GM20000 (cell line): ENCODE measurements at places on chromosomes 11 and 22.

DNA sequence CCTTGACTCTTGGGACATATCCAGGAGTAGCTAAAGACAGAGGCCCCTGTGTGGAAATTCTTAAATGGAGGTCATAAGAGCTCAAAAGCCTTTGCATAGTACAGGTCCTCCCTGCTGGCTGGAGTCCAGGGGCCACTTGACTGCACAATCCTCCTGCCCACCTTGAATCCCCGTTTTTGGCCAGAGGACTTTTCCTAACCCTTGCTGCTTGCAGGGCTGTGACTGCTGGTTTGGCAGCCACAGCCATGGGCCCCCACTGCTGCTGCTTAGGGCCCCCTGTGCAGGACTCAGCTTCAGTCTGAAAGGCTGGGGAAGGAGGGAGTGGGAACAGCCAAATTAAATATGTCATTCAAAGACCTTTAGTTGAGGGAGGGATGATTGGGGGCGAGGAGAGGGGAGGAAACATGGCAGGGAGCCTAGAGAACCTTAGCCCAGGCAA lies 33.4 kb downstream of the ARHGAP1 start:
- no peak for DNase-seq

GRCh38 chr11:128686021-128686741 lies 7.7 kb upstream of the FLI1 start:
- DNase-seq, result peak; percentile 33

GRCh38 chr11:117816846-117817367 lies 7.6 kb downstream of the FXYD2 start:
- DNase-seq, result no peak

GRCh38 chr22:19656541-19657251 lies 57.6 kb upstream of the SEPTIN5 start:
- no peak for DNase-seq

GRCh38 chr11:1231396-1232020 lies 8.6 kb downstream of the MUC5B start:
- peak; percentile 32 for DNase-seq

DNA sequence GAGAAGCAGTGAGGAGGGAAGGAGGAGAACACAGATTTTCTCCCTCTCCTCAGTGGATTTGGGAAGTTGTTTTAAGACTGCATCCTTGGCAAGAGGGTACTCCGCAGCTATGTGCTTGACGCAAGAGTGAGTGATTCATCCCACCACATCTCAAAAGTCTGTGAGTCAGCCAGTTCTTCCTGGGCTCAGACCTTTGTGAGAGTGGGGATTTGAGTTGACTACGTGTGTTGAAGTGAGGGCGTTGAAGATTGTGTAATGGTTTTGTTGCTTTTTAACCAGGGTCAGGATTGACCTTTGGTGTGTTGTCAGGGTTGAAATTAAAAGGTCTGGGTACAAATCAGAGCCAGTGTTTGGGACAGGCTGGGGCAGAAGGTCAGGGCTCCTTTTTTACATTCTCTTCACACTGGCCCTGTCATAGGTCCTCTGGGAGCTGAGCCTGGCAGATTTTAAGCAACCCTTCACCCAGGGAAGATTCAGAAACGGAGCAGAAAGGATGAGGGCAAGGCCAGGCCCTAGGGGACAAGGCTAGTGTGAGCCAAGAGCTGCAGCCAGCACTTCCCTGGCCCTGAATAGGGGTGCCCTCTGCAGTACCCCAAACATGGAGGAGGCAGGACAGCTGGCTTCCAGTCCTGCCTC lies 4.2 kb upstream of the C11orf86 start:
- DNase-seq, result no peak

DNA sequence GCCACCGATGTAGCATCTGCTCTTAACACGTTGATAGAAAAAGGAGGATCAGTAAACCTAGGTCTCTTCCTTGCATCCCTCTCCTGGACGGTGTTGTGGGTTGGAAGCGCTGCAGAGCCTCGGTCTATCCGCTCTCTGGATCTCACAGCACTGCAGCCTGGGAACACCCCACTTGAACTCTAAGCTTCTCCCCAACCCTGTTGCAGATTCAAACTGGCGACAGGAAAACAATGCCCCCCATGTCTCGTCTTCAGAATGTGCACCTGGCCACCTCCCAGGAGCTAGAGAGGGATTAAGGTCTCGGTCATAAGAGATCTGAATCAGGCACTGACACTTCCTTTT lies 454 bp downstream of the TMEM218 start:
- DNase-seq, result no peak

DNA sequence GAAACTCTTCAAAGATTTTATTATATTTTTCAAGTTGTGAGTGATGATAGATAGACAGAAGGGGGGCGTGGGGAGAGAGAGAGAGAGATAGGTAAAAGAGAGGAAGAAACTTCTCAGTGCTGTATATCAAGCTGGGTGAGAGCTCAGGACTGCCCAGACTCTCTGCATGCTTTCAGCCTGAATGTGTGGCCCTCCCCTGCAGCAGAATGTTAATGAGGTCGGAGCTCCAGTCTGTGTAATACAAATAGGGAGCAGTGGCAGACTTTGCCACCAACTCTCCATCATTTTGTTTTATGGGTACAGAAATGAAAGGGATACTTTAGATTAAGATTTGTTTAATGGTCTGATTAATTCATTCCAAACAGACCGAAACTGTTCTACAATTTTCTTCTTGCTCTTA lies 752.8 kb downstream of the OPCML start:
- DNase-seq, result no peak
